ENCODE measurements at places on chromosomes 3 and 15.

DNA sequence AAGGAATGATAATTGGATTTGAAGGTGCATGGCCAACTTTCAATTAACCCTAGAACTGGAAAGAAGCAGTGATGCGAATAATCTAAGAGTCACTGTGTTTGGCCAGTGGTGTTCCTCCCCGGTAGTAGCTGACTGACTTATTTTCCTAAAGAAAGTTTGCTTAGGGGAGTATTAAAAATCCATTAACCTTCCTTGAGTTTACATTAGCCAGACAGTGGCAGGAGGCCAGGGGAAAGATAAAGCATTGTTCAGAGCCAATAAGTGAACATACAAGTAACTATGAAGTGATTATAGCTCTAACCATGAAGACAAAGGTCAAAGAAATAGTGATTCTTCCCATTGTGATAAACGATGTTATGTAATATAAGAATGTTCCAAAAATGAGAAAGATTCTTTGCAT lies 8.9 kb upstream of the TMEM202 start:
- DNase-seq: no peak

- DNase-seq: peak; percentile 6
These were observed 30.7 kb downstream of the C3orf38 start for GRCh38 chr3:88180398-88180999.

- no peak for DNase-seq
These were observed 52.0 kb downstream of the NTRK3 start for GRCh38 chr15:88204584-88204983.

GRCh38 chr15:39140060-39140604 lies 440.7 kb upstream of the THBS1 start:
- no peak for DNase-seq

DNA sequence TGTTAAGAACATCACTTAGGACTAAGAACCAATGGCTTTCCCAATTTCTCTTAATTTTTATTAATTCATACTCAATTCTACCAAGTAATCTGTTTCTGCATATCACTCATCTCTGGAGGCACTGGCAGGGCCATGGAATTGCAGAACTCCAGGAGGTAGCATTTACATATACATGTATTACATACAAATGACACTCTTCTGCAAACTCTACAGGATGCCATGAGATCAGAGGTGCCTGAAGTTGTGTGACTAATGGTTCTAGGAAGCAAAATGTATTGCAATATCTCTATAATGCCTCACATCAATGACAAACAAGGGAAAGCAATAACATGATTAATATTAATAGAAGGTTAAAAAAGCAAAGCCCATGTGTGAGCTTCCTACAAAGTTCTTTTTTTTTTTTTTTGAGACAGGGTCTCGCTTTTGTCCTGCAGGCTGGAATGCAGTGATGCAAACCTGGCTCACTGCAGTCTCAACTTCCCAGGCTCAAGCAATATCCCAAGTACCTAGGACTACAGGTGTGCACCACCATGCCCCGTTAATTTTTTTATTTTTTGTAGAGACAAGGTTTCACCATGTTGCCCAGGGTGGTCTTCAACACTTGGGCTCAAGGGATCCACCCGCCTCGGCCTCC lies 33.0 kb downstream of the DENND6A start:
- no peak for DNase-seq

GRCh38 chr3:155876503-155876902 lies 6.1 kb downstream of the GMPS start:
- DNase-seq: no peak

All from neural progenitor cell (in vitro differentiated cells).